ENCODE measurements at places on chromosomes 7 and 10.

DNA sequence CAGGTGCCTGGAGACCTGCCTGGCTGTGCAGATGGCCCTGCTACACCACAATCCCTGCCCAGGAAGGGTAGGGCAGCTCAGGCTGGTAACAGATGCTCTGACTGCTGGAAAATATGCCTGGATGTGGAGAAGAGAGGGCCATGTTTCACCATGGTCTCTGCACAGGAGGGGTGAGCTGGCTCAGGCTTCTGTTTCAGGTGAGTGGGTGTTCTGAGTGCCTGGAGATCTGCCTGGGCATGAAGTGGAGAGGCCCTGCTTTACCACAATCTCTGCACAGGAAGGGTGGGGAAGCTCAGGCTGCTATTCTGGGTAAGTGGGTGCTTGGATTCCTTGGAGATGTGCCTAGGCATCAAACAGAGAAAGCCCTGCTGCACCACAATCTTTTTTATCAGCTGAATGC, 350.1 kb downstream of the KIF20B start:
- DNase-seq: no peak

- DNase-seq: no peak
Measured at GRCh38 chr10:75525067-75525466, 93.6 kb downstream of the LRMDA start.

- no peak for DNase-seq
Measured at GRCh38 chr7:94344826-94345225, 49.9 kb upstream of the COL1A2 start.

- DNase-seq: no peak
Measured at GRCh38 chr7:137538361-137538762, 194.8 kb upstream of the PTN start.

DNA sequence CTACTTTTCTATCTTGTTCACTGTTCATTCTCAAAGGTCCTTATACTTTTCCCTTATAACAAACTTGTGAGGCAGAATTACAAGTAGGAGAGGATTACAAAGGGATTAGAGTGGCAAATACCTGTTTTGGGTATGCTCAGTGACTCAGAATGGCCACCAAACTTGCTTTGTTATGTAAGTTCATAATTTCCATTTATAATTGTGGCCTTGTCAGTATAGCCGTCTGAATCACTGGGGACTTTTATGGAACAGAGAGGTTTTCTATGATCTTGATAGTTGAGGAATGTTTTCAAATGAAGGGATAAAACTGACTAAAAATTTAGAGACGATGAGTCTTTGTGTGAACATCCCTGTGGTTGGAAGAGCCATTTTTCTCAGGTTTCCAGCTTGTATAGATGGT, 116.2 kb downstream of the SND1 start:
- no peak for DNase-seq

DNA sequence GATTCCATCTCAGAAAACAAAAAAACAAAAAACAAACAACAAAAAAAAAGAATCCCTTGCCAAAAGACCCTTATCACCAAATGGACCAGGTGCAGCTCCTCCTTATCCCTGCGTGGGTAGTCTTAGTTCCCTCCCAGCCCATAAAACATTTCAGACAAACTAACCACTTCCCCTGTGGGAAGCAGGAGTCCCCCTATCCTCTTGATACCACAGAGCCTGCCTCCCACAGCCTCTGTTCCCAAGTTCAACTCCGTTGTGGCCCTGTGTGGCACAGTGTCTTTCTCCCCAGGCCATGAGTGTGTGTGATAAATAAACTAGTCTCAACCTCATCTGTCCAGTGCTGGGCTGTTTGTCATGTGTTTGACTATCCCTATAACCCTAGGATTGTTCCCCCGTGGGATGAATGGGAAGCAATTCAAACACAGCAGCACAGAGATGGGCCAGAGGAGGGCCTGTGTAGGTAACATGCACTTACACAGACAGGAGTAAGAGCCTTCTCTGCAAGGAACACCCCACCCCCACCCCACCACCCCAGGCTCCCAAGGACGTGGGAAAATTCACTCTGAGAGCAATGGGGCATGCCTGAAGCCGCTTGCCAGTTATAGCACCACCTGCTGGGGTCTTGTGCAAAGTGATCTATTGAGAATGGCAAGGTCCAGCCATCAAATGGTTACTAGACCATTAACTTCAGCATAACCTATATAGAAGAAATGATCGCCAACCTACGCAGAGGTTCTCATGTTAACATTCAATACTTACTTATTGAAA, 147.1 kb upstream of the GHITM start:
- DNase-seq: no peak

GRCh38 chr7:149680331-149681025, 92.9 kb downstream of the ZNF467 start:
- DNase-seq: no peak

DNA sequence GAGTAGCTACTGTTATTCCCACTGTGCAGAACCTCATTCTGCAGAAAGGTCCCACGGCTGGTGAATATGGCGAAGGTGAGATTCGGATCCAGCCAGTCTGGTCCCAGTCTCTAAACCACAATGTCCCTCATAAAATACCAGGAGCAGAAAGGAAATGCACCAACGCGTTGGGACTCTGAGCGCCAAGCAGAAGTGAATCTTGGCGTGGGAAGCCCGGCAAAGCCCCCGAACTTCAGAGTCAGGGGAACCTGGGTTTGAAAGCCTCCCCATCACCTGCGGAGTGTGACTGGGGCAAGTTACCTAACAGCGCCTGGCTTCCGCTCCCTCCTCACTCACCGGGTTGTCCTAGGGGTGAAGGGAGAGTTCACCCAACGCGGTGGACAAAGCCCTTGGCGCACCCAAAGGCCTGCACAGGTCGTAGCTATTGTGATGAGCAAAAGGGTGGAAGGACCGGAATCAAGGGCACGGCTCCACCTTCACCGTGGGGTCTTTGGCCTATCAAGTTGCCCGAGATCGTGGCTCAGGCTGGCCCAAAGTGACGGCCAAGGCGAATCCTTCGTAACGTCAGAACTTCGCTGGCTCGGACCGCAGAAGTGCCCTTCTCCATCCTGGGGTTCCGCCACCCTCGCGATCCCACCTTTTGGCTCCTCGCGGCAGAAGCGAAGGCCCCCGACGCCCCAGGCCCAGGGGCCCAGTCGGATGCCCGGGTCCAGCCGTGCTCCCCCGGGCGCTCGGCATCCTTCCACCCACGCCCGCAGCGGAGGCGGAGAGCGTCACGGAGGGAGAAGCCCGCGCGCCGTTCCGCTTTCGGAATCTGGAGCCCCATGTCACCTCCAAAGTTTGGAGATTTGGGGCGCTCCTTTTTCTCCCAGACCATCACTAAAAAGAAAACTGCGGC, 811 bp downstream of the RGS10 start:
- no peak for DNase-seq

GRCh38 chr7:138746073-138746472, 44.9 kb upstream of the SVOPL start:
- DNase-seq: no peak

- no peak for DNase-seq
Measured at GRCh38 chr10:43127442-43127841, 10.8 kb upstream of the CSGALNACT2 start.

DNA sequence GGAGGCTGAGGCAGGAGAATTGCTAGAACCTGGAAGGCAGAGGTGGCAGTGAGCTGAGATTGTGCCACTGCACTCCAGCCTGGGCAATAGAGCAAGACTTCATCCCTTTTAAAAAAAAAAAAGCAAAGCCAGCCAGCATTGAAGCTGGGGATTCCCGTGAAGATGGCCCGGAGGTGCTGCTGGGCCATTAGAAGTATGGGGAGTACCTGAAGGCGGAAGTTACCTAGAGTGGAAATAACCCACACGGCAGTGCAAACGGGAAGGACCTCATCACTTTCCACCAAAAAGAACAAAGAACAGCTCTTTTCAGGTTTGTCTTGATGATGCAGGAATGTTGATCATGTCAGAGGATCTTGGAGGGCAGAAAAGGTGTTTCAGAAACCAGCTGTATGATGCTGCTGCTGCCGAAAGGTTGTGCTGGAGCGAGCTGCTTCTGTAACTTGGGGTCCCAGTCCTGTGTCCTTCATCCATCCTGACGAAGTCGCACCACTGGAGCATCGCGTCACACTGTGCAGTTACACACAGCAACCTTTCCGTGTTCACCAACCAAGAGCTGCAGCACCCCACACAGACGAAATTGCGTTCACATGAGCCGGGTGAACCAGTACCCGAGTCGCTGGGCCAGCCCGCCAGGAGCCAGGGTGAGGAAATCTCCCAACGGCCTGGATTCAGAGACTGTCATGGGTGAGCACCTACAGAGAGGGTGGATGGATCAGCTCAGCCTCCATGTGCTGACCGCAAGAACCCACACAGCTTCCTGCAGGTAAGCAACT, 8.2 kb downstream of the ZFAND2A start:
- no peak for DNase-seq

DNA sequence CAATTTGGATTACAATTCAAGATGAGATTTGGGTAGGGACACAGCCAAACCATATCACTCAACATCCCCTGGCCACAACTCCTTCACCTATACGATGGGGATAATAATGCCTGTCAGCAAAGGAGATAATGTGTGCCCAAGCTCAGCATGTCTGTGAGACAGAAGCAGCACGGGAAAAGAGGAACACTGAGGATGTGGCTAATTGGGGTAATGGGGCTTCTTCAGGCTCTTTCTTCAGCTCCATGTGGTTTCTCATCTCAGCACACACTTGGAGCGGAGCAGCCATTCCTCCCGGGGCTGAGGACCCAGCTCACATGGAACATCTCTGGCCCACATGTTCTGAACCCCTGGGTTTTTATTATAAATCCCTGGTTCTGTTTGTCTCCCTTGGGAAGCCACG, 136.0 kb upstream of the NAMPT start:
- no peak for DNase-seq

- DNase-seq: no peak
Measured at GRCh38 chr7:147276783-147277370, 1160.3 kb downstream of the CNTNAP2 start.

GRCh38 chr10:35335133-35336083, 901 bp upstream of the CCNY start:
- DNase-seq: no peak

GRCh38 chr10:126046831-126047230, 150.5 kb downstream of the FANK1 start:
- DNase-seq: no peak

DNA sequence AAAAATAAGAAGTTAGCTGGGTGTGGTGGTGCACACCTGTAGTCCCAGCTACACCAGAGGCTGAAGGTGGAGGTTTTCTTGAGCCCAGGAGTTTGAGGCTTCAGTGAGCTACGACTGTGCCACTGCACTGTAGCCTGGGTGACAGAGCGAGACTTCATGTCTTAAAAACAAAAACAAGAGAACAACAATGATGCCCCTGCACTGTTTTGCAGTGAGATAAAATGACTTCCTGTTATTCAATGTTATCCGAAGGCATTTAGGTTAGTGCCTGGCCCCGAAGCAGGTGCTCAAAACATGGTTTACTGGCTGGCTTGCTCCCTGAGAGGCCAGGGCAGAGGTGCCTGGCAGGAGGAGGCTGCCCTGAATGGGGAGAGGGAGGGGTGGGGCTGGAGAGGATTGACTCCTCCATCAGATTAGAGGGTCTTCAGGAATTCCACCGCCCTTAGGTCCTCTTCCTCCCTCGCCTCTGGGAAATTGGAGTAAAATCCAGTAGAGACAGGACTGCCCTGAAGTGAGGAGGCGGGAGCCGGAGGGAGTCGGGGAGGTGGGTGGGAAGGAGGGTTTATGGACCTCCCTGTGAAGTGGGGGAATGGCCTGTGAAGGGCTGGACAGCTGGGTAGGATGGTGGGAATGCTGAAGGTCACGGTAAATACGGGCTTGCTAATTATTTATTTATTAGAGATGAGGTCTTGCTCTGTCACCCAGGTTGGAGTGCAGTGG, 6.8 kb upstream of the CLDN4 start:
- no peak for DNase-seq

DNA sequence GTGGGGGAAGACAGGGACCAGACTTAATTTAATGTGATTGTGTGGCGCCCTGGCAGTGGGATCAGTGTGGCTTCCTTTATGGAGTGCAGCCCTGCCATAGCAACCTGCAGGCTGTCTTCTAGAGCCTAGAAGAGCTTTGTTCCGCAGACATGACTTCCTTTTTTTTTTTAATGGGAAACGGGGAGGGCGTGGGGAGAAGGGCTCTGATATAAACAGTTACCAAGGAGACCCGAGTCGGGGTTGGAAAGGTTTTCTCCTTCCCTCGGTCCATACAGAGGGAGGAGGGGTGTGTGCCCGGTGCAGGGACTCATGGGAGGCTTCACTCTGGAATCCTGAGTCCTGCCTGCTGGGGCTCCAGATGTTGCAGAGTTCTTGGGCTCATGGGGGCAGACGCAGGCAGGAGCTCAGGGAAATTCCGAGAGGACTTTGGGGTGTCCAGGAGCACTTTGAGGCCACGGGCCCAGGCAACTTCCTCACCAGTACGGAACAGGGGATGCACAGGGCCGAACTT, 26.9 kb downstream of the TMEM120A start:
- DNase-seq: no peak

Data from mesothelial cell of epicardium (in vitro differentiated cells).